ENCODE measurements at places on chromosomes 1 and 21. TPM values are rescaled to one million over a fixed set of nuclear protein-coding genes. Genes with fewer than 3 reads are reported as not detected.

Gene SPATA6
- total RNA-seq = 9.9 TPM

GRCh38 chr1:150407330-150407729 is 43.4 kb downstream of the RPRD2 start:
- no peak for DNase-seq

DNA sequence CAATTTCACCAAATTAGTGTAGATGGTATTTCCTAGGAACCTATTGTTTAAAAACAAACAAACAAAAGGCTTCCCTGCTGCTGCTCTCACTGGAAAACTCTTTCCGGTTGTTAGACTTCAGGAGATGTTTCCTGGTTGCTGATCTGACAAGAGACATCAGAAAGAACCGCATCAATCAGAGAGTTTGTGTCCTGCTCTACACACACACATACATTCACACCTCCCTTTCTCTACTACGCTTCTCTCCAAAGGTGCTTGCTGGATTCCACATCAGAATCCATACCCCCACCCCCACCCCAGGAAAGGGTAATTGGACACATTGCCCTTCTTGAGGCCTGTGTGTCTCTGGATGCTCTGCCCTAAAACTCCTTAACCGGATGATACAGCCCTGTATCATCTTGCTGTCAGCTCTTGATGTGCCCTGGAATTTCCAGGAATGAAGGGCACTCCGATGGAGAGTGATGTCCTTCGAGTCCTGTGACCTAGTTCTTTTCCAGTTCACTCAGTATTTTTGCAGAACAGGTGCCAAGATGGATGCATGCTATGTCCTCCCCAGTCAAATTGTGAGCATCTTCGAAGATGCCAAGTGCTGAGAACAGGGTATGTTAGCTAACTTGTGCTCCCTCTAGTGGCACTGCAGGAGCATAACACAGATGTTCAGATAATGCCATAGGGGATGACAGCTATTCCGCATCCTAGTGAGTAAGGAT is 113.7 kb upstream of the SLC35F3 start:
- no peak for DNase-seq

Gene RHBDL2
- not detected for total RNA-seq

- DNase-seq = no peak
These were observed 8.0 kb upstream of the TNFRSF14 start for GRCh38 chr1:2548068-2548589.

Measured in osteocyte (in vitro differentiated cells).